Stimulated activated CD8-positive, alpha-beta memory T cell treated with anti-CD3 and anti-CD28 coated beads, Interleukin-7, amount 100 ng/mL, for 48 hours (primary cell): ENCODE measurements at places on chromosomes 7 and 10.

DNA sequence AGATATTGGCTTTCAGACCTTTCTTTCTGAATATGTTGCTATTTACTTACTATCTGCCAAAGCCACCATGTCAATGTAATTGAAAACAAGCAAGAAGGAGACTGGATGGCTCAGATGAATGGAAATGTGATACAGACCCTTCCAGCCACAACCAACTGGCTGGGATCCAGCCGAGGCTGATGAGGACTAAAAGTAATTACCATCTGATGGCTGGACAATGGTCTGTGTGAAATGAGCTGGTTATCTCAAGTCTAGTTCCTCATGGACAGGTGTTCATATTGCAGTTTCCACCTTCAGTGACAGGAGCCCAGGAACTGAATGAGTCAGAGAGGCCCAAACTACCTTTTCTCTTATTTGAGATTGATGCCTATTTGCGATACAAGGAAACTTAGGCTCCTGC is 267.5 kb downstream of the GATA3 start:
- no peak for DNase-seq

- no peak for DNase-seq
Observed at GRCh38 chr7:151240942-151241754, 7.3 kb downstream of the SMARCD3 start.

- no peak for DNase-seq
Observed at GRCh38 chr10:120610791-120611190, 153.8 kb downstream of the PLPP4 start.

DNA sequence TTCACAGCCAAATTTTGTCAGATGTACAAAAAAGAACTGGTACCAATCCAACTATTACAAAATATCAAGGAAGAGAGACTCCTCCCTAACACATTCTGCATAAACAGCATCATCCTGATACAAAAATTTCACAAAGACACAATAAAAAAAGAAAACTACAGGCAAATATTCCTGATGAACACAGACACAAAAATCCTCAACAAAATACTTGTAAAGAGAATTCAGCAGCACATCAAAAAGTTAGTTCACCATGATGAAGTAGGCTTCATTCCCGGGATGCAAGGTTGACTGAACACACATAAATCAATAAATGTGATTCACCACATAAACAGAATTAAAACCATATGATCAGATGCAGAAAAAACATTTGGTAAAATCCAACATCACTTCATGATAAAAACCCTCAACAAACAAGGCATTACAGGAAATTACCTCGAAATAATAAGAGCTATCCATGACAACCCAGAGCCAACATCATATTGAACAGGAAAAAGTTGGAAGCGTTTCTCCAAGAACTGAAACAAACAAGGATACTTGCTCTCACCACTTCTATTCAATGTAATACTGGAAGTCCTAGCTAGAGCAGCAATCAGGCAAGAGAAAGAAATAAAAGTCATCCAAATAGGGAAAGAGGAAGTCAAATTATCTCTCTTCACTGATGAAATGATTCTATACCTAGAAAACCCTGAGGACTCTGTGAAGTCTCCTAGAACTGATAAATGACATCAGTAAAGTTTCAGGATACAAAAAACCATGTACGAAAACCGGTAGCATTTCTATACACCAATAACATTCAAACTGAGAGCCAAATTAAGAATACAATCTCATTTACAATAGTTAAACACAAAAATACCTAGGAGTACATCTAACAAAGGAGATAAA is 223.1 kb downstream of the REEP3 start:
- no peak for DNase-seq

GRCh38 chr10:88236121-88236743 is 346.9 kb downstream of the RNLS start:
- no peak for DNase-seq

DNA sequence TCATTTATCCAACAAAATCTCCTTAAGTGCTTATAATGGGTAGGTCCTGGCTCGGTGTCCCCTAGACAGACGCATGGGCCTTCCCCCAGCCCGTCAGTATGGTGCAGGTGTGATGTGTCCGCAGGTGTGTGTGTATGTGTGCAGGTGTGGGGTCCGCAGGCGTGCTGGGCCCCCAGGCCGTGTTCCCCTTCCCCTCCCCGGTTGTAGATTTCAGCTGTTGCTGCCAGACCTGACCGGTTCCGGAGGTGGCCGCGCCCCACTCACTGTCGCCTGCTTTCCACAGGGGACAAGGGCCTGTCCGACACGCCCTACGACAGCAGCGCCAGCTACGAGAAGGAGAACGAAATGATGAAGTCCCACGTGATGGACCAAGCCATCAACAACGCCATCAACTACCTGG is 50.5 kb downstream of the FIGNL1 start:
- DNase-seq = no peak

DNA sequence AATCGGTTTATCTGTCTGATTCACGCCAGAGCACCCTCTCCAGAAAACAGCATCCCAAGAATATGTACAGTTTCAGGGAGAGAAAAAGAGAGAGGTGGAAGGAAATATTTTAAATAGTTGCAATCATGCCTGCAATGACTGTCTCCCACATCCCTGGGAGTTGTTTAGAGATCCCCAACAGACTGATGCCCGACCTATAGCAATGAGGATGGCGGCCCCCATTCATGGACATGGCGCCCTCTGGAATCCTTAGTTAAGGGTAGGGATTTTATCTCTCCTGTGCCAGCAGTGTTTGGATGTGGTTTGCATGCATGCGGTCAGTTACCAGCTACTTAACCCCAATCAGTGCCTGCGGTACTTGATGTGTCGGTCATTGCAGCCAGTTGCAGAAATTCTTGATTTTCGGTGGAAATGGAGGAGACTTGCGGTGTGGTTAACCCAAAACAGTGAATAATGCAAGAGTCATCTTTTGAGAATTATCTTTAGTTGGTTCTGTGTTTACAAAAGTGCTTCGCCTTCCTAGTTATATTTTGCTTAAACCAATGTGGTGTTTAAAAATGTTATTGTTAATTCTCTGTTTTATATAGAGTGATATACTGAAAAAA is 186.0 kb upstream of the TCF7L2 start:
- no peak for DNase-seq

- no peak for DNase-seq
Observed at GRCh38 chr10:103493916-103494877, 692 bp downstream of the NEURL1 start.

GRCh38 chr10:77325233-77325537 is 312.4 kb downstream of the KCNMA1 start:
- no peak for DNase-seq
